Coronary artery (tissue), 2 donors: ENCODE measurements at places on chromosomes 7 and 10.
A peak's percentile ranks its signal among the peaks of the same experiment; 100 is the strongest.

DNA sequence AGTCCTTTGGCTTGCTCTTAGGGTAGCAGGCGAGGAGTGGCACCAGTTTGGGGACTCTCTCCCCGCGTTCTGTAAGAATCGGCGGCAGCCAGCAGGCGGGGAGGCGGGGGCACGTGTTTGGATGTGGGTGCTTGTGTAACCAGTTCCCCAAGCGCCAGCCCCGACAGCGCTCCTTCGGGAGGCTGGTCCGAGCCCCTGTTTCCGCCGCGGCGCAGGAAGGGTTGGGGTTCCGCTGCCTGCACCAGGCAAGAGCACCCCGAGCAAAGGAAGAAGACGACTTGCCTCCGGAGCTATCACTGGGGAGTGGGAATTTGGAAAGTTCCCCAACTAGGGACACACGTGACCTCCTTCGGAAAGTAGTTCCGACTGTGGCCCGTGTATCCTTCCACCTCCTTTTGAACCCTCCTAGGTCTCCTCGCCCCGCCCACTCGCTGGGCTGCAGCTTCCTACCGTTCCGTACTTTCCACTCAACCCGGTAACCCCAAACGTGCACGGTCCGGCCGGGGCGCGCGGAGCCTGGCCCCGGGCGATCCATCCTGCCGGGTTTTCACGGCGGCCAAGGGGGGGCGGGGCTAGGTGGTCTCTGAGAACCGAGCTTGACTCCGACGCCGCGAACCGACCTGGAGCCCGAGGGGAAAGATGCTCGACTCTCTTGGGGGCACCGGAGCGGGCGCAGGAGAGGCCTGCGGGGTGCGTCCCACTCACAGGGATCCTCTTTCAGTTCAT is 1.2 kb downstream of the KLLN start:
- peak; percentile 98 for DNase-seq

GRCh38 chr7:122984021-122984420 is 11.5 kb downstream of the TAS2R16 start:
- no peak for DNase-seq

- DNase-seq: no peak
These were observed 76.5 kb downstream of the ITIH5 start for GRCh38 chr10:7590271-7590670.

GRCh38 chr10:62631241-62631640 is 173.3 kb upstream of the ADO start:
- DNase-seq: no peak

DNA sequence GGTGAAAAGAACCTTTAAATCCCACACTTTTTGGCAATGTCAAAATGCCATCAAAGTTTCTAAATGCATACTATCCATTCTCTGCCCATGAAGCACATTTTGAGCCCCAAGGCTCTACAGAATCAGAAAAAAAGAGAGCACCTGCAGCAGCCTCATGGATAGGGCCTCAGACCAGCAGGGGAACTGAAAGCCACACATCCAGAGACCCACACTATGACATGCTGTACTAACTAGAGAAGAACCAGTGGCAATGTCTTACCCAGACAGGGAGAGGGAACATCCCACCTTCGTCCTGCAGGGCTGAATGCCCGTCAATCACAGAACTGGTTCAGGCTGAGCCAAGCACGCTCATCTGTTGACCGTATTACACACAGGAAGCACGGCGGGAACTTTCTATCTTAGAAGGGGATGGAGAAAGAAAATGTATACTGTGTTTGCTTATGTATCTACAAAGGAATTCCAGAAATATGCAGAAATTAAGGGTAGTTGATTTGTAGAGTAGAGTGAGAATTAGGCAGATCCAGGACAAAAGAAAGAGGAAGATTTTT is 237.2 kb downstream of the GLI3 start:
- no peak for DNase-seq

DNA sequence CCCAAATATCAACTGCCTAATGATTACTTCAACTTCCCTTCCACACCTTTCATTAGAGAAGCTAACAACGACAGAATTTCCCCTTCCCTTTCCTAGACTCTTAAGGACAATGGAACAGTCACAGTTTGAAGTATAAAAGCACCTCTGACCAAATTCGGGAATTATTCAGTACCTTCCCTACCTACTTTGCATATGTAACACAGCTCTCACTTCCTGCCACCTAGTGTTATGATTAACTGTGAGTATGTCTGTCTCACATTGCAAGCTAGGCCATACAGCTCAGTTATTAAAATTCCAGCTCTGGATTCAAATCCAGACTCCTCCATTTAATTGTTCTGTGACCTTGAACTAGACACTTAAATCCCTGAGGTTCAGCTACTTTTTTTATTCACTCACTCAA is 44.8 kb upstream of the HPSE2 start:
- DNase-seq: no peak

- no peak for DNase-seq
These were observed 87.3 kb upstream of the TES start for GRCh38 chr7:116122972-116123595.

DNA sequence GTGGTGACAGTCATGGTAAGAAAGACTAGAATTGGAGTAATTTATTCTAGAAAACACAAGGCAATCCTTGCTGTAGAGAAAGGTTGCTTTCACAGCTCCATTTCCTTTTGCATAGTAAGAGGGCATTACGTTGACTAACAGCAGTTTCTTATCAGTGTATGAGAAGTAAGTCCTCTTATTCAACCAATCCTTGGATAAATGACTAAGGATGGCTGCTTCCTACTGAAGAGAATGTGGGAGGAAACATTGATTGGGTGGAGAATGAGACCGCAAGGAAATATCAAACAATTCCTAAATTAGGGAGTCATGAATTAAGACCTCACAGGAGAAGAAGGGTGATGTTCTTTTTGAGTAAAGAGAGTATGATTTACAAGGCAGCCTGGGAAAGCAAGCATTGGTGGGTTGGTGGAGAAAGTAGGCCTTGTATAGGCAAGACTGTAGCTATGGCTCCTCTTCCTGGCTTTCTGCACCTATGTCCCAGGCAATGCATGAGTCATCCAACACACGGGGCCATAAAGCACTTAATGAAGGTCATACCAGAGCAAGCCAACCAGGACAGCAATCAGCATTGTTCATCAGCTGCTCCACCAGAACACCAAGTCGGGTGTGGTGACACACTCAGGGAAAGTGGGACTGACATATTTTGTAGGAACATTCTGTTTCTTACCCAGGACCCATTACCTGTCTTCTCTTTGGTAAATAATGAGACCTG is 5.6 kb downstream of the MGAM start:
- no peak for DNase-seq

- no peak for DNase-seq
These were observed 28.6 kb upstream of the NDST2 start for GRCh38 chr10:73840056-73840402.

DNA sequence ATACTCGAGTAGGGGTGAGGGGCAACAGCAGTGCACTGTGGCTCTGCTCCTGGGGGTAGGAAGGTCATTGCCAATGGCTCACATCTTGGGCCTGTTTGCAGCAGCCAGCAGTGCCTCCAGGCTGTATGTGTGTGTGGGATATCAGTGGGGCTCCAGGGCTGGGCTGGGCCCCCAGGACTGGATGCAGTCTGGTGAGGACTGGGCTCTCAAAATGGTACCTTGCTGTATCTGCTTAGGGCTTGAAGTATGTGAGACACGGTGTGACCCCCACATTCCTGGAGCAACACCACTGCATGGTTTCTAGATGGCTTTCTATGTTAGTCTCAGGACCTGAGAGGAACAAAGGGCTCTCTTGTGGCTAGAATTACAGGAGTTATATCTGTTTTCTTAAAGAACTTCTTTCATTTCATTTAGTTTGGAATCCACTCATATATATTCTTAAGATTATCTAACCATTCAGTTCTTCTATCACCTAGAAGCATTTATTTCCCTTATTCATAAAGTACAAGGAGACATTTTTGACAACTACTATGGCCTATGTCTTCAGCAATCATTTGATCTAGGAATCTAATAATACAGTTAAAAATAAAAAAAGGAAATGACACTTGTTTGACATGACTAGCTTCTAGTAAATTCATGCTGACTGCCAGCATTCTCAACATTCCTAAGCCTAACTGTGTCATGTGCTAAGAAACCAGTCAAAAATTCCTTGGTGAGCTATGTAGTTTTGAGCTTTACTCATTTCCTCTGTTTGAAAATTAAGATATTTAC is 443.2 kb upstream of the SEMA3A start:
- DNase-seq: no peak

DNA sequence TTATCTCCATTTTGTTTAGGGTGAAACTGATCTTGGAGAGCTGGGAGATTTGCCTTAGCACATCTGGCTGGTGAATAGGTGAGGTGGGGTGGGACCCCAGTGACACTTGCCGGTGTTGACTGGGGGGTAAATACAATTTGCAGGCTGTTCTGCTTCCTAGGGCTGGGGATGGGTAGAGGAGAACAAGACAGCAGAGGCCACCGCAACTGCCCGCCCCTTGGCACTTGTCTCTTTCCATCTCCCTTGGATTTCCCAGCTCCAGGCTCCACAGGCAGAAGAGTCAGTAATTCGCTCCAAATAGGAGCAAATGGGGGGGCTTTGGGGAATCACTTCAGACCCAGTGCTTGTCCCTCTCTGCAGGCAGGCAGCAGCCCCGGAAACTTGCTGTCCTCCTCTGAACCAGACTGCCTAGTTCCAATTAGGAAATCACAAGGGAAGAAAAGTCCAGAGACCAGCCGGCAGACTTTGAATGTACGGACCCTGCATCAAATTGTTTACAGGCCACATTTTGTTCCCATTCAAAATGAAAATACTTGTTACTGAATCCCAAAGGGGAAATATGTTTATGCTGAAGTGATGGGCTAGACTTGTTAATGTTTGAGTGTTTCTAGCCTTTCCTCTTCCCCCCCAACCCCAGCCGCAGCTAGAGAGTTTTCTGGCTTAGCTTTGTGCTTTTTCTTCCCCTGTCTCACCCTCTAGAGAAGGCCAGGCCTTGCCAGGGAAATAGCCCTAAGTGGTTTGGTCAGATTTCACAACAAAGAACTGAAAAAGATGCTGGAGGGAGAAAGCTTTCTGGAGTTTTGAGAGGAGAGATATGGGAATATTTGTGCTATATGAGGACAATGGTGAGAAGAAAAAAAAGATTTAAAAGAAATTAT is 10.0 kb upstream of the INPP5F start:
- DNase-seq: no peak

GRCh38 chr10:42422911-42423310 is 215.5 kb downstream of the ZNF33B start:
- DNase-seq: no peak

- DNase-seq: no peak
These were observed at the start of gene MEST for GRCh38 chr7:130491841-130492522. Gene MEST, plus strand, starts transcription at chr7:130492085. Its CDS starts 229 bp downstream, at chr7:130492314.

DNA sequence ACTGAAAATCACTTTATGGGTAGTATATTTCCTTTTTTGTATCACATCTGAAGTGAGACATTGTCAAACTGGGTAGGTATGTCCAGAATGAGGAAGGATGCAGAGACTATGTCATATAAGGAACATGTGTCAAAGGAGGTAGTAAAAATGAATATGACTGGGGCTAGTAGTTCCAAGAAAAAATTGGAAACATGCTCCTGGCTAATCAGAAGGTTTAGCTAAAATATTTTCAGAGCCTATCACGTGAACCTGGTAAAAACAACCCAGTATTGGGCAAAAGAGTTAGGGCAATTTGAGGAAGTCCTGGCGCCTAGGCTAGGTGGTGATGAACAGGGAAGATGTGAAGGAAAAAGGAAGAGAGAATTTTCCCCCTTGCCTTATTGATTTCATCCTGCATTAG is 26.4 kb downstream of the ENTPD1 start:
- DNase-seq: no peak

DNA sequence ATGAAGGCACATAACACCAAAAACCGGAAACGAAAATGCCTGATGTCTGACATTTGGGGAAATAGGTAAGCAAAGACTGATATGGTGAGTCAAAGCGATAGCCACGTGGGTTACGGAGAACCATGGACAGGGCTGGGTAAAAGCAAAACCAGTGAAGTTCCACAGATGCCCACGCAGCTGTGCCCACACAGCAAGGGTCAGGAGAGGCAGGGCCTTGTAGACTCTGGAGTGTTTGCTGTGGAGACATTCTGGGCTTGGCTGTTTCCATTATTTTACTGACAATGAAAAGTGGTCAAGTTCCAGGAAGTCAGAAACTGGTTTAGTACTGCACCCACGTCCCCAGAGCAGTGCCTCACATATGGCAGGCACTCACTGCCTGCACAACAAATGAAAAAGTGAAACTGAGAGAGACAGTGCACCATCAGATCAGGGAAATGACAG is 148.7 kb downstream of the ZMYND11 start:
- DNase-seq: no peak

- DNase-seq: peak; percentile 90
These were observed 189.6 kb downstream of the TNS3 start for GRCh38 chr7:47392241-47392759.

GRCh38 chr7:145434811-145435210 is 599.0 kb upstream of the TPK1 start:
- DNase-seq: no peak

GRCh38 chr7:56028942-56029630 is 22.2 kb downstream of the PSPH start:
- DNase-seq: no peak

- no peak for DNase-seq
These were observed at the start of gene COBL for GRCh38 chr7:51316666-51317581. Gene COBL, minus strand, starts transcription at chr7:51316809. Its CDS starts 176 bp downstream, at chr7:51316633.

GRCh38 chr10:1368842-1369171 is 312.6 kb downstream of the WDR37 start:
- peak; percentile 66 for DNase-seq

GRCh38 chr7:103420857-103421384 is 25.1 kb downstream of the SLC26A5 start:
- DNase-seq: no peak

- DNase-seq: no peak
These were observed 71.2 kb upstream of the AOAH start for GRCh38 chr7:36795451-36796021.

DNA sequence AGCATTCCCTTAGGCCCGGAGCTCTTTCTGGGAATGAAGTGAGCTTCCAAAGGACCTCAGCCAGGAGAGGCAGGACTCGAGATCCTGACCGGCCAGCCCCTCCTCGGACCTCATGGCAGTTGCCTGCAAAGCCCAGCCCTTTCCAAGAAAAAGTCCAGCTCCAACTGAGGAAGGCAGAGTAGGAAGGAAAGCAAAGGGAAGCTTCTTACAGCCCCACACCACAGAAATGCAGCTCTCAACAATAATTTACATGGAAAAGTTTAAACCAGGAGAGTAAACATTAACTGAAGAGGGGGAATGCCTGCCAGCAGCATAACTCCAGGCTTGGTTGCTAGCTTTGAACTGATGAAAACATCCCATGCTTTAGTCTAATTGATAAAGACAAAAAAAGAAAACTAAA is 153.9 kb upstream of the PFKP start:
- no peak for DNase-seq
